ENCODE measurements at places on chromosomes 13 and 19.

- no peak for DNase-seq
Measured at GRCh38 chr13:40943073-40943472, 76.0 kb downstream of the ELF1 start.

- DNase-seq = no peak
Measured at GRCh38 chr13:60754211-60755090, 357.4 kb downstream of the TDRD3 start.

DNA sequence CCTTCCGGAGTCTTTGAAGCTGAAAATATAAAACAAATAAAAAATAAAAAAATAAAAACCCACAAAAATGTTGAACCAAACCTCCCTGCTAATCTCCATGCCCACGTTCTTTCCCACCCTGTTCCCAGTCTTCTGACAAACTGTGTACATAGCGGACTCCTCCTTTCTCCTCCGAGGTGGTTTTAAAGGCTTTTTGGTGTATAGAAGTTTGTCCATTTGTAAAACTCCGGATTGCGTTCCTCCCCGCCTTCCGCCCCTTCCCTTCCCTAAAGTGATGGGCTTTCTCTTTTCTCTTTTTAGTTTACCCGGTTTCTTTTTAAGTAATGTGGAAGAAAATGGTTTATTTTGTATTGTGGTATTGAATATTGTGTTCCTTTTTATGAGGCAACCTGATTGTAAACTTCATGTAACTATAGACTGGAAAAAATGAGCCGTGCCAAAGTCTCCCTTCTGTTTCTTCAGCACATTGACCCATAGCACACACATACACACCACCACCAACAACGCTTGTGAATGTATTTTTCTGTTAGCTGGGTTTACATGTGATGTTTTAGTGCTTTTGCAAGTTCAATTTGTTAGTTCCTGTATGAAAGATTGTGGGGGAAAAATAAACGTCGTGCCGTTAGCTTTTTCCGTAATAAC is 4.4 kb downstream of the ZIC2 start:
- DNase-seq = no peak

DNA sequence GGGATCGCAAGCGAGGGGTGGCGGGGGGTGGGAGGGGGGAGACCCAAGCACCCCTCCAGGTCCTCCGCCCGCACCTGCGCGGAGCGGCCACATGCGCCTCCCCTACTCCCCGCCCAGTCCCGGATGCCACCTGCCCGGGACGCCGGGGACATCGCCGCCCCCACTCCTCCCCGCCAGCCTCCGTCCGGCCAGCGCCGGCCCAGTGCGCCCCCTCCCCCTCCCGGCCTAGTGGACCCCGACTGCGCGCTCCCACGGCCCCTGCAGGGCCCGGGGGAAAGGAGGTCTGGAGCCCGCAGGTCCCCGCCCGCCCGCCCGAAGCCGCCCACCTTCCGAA is 263 bp downstream of the RHPN2 start:
- DNase-seq = no peak

DNA sequence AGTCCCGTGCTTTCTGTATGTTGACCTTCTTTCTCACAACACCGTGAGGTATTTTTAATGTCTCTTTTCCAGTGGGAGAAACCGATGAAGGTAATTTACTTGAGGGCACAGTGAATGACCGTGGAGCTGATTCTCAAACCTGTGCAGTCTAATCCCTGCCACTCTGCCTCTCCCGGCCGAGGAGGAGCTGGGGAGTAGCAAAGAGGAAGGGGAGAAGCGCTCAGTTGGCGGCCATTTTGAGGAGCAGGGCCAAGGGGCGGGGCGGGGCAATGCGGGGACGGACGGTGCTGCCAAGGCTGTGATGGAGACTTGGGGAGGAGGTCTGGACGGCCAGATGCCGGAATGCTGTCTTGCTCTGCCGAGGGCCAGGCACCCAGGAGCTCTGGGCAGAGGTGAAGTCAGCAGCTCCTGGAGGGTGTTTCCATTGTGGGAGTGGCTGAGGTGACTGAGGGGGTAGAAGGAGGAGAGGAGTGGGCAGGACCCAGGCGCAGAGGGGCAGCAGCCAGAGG is 12.4 kb upstream of the RANBP3 start:
- DNase-seq = no peak

DNA sequence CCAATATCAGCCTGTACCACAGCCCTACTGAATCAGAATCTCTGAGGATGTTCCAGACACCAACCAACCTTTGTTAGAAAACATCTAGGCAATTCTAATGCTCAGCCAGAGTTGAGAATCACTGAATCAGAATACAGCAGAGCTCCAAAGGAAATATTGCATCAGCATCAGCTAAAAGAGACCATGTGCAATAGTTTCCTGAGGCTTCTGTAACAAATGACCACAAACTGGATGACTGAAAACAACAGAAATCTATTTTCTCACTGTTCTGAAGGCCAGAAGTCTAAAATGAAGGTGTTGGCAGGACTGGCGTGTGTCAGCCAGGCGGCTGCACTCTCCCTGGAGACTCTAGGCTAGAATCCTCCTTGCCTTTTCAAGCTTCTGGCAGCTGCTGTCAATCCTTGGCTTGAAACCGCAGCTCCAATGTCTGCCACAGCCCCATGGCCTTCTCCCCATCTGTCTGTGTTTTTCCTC is 1.2 kb upstream of the DCT start:
- no peak for DNase-seq

DNA sequence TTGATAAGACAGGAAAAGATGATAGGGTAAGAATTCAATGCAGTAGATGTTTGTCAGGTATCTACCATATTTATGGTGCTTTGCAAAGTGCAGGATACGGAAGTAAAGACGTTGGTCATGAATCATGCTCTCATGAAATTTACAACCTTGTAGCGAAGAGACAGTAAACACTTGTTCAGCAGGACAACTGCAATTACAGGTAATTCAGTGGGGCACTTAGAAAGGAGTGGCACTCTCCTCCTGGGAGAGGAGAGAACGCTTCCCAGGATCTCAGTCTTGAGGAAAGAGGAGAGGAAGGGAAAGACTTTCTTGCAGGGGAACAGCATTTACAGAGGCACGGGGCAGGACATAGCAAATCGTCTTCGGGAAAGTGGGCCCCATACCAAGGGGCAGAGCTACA is 46.4 kb downstream of the SOX1 start:
- DNase-seq = no peak

DNA sequence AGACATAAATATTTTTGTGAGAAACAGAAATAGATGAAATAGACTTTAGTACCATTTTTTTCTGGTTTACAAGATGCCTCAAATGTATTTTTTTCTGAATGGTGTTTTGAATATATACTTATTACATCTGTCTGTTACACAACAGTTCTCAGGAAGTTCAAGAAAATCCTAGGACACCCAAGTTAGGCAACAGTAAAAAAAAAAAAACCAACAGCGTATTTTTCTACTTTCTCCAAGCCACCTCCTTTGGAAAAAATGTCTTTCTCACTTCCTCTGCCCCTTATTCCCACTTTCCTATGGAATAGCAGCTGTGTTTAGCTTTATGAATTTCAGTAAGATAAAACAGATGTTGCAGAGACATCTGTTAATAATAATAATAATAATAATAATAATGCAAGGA is 489.6 kb upstream of the KLF12 start:
- DNase-seq = no peak

- no peak for DNase-seq
Measured at GRCh38 chr13:110869805-110870706, 44.8 kb downstream of the ANKRD10 start.

GRCh38 chr19:8304841-8305621 is 3.1 kb downstream of the CD320 start:
- DNase-seq = no peak

DNA sequence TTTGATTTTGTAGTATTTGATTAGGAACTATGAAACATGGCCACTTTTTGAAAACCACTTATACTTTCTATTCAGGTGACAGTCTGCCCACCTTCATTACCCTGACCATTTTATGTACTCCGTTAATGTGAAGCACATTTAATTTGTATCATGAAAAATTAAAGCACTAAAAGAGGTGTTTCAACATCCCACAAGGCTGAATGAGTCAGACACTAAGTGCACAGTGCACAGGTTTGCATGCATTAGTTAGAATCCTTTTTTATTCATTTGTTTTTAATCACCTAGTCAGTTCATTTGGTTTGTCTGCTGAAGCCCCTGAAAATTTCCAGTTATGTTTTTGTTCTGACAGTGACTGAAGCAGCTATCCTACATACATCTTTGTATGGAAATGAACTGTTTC is 271.0 kb downstream of the SLITRK5 start:
- DNase-seq = no peak

GRCh38 chr19:373391-374182 is 29.0 kb upstream of the MIER2 start:
- DNase-seq = no peak

DNA sequence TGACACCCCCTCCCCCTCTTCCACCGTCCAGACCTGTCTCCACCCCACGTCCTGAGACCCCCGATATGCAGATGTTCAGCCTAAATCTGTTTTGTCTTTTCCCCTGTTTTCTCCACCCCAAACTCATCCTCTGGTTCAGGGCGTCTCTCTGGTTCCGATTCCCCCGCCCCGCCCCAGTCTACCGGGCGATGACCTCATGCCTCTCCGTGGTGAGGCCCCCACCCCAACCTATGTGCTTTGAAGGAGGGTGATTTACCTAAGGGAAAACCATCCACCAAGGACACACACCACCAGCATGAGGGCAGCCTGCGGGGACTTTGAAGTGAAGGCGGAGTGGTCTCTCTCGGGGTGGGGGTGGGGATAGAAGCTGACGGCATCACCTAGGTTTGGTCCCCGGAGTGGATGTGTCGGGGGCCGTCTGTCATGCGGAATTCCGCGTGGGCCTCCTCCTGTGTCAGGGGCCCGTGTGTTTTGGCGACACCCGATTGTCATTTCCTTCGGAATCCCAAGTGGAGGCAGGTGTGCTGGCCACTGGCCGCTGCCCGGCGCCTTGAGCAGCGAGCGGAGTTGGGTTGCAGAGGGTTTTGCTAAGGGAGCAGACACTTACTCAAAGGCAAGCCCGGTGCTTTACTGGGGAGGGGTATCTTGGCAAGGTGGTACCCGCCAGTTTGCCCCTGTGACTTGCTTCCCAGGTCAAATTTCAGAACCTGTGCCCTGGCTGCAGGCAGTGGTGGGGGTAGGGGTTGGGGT is 1.4 kb downstream of the FZR1 start:
- DNase-seq = peak; percentile 55

DNA sequence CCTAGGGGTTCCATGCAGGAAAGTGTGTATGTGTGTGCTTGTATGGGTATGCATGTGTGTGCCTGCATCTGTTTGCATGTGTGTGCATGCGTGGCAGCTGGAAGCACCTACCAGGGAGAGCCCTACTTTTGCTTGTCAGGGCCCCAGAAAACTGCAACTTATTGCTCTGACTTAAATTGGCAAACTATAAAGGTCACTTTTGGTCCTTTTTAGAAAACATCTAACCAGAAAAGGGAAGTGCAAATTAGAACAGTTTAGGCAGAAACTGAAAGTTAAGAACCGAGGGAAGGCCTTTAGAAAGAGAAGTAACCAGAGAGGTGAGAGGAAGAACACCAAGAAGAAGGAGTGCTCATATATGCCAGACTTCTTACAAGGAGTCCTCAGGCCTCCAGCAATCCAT is 32.5 kb downstream of the DLEU7 start:
- no peak for DNase-seq

DNA sequence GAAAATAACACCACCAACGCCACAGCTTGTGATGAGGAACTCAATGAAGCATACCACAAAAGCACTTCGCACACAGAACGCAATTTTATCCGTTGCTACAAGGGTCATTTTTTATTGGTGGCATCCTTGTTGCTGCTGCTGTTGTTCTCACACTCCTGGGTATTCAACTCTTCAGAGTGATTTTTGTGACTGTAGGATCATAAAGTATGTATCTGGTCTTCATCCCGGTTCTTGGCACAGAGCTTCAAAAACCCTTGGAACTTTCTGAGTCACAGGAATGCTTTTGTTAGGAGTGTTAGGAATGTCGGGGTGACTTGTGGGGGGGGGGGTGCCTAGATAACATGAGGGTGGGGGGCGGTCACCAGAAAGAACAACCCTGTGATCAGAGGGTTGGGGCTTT is 108.4 kb downstream of the ZNF557 start:
- DNase-seq = no peak

DNA sequence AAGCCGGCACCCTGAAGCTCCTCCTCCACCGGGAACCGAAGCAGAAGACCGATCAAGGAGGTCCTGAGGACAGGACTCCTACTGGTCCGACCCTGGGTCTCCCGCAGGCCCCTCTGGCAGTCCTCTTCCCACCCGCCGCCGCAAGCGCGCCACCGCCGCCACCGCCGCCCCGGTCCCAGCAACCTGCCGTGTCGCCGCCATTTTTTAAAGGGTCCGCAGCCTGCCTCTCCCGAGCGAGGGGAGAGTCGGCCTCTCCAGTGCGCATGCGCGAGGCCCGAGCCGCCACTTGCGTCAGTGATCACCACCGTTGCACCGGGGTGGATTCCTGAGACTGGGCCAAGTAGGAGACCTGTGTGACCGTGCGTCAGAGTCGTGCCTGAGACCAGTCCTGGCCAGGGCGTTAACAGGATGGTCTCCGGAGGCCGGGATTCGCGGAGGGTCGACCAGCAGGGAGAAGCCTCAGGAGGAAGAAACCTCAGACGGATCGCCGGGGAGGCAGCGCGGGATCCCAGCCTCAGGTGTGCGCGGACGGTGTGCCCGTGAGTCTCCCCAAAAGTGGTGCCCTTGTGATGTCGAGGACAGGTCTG is 51.6 kb downstream of the ZNF146 start:
- no peak for DNase-seq

- DNase-seq = no peak
Measured at GRCh38 chr13:76723551-76724232, 162.5 kb downstream of the KCTD12 start.

DNA sequence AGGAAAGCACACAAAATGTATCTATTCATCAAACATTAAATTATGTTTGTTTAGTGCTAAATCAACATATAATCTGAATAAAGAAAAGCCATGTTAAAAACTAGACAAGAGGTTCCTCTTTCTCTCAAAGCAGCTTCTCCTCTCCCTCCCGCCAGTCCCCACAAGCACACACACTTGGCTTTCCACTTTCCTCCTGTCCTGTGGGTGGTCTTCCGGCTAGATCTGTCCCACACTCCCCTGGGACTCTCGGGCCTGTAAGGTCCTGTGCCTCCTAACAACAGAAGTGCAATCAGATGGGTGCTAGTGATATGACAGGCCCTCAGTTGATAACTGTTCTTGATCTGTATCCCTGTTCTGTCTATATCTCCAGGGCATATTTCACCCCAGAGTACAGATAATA is 45.6 kb upstream of the RAP2A start:
- DNase-seq = no peak

- no peak for DNase-seq
Measured at GRCh38 chr19:55487924-55488687, at the start of gene SSC5D. TSS of gene SSC5D (plus strand) at chr19:55488436. CDS start at chr19:55488590, 154 bp downstream.

GRCh38 chr13:30776661-30777060 is 41.3 kb downstream of the ALOX5AP start:
- no peak for DNase-seq

DNA sequence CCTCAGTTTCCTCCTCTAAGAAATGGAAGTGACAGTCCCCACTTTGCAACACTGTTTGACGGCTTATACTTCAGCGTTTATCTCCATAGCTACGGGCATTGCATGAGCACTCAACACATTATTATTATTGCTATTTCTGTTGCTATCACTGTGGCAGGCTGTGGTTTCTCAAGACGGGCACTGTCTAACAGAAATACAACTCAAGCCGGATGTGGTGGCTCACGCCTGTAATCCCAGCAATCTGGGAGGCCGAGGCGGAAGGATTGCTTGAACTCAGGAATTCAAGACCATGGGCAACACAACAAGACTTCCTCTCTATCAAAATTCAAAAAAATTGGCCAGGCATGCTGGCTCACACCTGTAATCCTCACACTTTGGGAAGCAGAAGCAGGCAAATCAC is 4.9 kb upstream of the ZSWIM4 start:
- DNase-seq = no peak
